Suprapubic skin (tissue), 4 donors: ENCODE measurements at places on chromosomes 12 and 14. TPM values are rescaled to one million over a fixed set of nuclear protein-coding genes. Genes with fewer than 3 reads are reported as not detected.

The SYNE3 gene
- total RNA-seq: 16.4 TPM

The KCNH5 gene
- not detected for total RNA-seq

DNA sequence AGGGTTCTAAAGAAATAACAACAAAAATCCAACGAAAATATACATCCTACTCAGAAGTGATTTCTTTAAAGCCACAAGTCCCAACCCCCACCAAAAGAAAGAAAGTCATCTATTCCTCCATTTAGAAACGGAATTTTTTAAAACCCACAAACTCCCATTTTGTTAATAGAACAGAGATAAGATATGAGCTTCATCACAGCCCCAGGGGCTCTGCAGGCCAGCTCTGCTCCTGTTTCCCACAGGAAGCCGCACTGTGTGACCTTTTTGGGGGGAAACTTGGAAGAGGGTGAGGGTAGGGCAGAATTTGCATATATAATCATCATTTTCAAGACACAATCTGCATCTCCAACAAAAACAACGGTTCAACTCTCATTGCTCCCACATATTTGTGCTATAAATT, 2.8 kb downstream of the FBXL14 start:
- no peak for DNase-seq

DNA sequence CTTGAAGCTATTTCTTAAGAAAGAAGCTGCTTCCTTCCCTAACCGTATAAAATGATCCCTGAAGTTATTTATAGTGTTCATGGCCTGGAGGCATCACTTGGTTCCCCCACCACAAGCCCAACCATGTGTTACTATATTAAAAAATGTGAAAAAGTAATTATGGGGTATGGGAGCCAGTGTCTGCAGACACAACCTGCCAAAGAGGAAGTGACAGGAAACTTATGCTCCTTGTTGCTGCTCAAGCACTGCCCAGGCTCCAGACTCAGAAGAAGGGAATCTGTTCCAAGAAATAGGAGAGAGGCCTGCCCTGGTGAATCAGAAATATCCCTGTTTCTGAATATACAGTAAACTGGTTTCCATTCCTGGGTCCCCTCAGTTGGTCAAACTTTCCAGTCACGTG, 217.2 kb upstream of the BMP4 start:
- DNase-seq: no peak

DNA sequence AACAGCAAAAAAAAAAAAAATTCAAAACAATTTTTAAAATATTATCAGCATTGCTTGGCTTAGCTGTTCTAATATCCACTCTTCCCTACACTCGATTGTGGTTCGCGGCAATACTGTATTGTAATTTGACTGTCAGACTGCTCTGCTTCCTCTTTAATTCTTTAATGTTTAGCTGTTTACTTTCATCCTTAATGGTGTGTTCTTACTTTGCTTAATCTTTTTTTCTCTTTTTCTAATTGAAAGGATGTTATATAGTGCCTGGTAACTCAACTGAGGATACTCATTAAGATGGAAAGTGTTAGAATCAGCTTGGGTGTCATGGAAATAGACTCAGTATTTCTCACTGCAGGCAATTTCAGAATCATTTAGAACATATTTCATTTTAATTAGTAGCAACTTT, 2.0 kb downstream of the ANO4 start:
- DNase-seq: no peak

DNA sequence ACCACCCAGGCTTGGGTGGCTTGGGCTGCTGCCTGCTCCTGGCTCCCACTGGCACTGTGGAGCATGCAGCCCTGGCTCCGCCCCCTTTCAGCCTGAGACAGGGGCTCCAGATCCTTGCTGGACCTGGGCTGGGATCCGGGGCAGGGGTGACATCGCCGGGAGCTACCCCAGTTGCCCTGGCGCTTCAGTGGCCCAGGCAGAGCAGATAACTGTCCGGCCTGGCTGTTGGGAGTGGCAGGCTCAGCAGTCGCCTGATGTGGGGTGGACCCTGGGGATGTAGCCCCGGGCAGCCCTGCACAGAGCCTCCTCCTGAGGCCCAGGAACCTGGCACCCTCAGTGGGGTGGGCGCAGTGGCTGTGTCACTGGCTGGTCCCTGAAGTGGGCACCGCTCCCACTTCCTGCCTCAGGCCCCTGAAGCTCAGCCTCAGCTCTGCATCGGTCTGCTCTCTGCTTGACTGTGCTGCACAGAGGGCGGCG, 57.9 kb downstream of the FUT8 start:
- DNase-seq: no peak

GRCh38 chr14:71753126-71753830, 179.0 kb upstream of the RGS6 start:
- DNase-seq: peak; percentile 93

DNA sequence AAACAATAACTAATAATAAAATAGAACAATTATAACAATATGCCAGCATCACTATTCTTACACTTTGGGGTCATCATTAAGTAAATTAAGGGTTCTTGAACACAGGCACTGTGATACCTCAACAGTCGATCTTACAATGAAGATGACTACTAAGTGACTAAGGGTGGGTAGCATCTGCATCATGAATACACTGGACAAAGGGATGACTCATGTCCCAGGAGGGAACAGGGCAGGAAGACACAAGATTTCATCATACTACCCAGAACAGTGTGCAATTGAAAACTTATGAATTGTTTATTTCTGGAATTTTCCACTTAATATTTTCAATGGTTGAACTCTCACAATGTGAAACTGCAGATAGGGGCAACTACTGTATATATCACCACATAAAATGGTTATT, 19.7 kb downstream of the TSPAN19 start:
- no peak for DNase-seq

DNA sequence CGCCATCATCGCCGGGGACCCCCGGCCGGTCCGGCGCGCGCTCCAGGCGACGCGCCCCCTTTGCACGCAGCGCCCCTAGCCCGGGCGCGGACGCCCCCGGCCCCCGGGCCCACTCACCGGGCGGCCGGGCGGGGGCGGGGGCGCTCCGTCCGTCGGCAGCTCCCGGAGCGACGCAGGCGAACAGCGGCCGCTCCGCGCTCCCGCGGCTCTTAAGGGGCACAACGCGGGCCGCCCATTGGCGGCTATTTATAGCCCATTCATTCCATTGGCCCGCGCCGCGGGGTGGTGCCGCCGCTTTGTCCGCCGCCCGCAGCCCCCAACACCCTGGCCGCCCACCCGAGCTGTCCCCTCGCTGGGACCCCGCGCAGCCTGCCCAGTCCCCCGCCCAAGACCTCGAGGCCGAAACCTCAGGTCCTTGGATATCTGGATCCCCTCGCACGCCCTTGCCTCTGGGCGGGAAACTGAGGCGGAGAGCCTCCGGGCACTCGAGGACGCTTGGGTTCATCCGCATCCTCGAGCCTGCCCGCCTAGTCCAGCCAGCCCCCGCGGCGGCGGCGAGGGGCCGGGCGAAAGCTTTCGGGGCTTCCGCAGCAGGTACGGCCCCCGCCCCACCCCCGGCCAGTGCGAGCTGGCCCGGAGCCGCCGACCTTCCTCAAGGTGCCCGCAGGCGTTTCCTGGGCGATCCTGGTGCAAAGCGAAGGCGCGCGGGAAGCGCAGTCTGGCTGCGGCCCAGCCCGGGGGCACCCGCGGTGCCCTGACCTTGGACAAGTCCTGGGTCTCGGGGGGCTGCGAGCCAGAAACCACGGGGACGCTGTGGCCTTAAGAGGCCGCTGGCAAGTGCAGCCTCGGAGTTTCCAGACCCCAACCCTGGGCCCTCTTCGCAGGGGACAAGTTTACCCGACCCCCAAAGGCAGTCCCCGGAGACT, at the start of gene CKB:
TSS of gene CKB (minus strand) at position 182 of the 926 bp plus-strand sequence. CDS start 337 bp downstream, outside the sequence.
- DNase-seq: peak; percentile 81
